Activated naive CD4-positive, alpha-beta T cell treated with anti-CD3 and anti-CD28 coated beads, Interleukin-2, amount 50 U/mL, for 72 hours (primary cell): ENCODE measurements at places on chromosomes 11 and 22. TPM values are rescaled to one million over a fixed set of nuclear protein-coding genes. Genes with fewer than 3 reads are reported as not detected.

FOLR1 gene
- total RNA-seq: not detected

- DNase-seq: no peak
Observed at GRCh38 chr22:17913801-17914347, 110.5 kb downstream of the MICAL3 start.

NFAM1 gene
- total RNA-seq: 0.54 TPM

- no peak for DNase-seq
Observed at GRCh38 chr11:14261066-14261465, 97.9 kb downstream of the RRAS2 start.

GRCh38 chr22:37887584-37888378 lies 18.3 kb upstream of the MICALL1 start:
- no peak for DNase-seq

GRCh38 chr11:2927121-2927800 lies 2.0 kb downstream of the PHLDA2 start:
- no peak for DNase-seq

DNA sequence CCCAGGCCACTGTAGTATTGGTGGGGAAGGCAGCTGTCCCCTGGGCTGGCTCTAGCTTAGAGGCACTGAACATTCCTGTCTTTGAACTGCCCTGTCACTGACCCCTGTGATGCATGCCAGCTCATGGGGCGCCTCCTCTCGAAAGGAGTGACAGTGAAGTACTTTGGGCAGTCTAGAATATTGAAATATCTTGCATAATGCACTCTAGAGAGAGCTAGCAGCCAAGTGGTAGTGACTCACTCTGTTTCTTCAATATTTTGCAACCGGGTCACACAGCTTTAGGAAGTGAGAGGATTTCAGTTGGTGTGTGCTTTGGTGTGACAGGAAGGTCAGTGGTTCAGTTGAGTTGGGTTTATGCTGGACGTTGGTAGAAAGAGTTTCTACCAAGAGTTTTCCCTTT lies 35.5 kb upstream of the ST14 start:
- no peak for DNase-seq

GRCh38 chr11:101061606-101062005 lies 68.0 kb downstream of the PGR start:
- DNase-seq: no peak

SYT13 gene
- total RNA-seq: not detected

GRCh38 chr11:65493367-65494176 lies 5.3 kb upstream of the MALAT1 start:
- DNase-seq: no peak

- peak; percentile 85 for DNase-seq
Observed at GRCh38 chr22:37242395-37242918, 1.6 kb downstream of the RAC2 start.

GRCh38 chr11:10486161-10486840 lies 31.2 kb downstream of the AMPD3 start:
- DNase-seq: no peak

PHETA2 gene
- total RNA-seq: 2.1 TPM

MPZL2 gene
- 39.4 TPM for total RNA-seq

- DNase-seq: peak; percentile 80
Observed at GRCh38 chr11:2268729-2269600, 1.4 kb downstream of the ASCL2 start.

DNA sequence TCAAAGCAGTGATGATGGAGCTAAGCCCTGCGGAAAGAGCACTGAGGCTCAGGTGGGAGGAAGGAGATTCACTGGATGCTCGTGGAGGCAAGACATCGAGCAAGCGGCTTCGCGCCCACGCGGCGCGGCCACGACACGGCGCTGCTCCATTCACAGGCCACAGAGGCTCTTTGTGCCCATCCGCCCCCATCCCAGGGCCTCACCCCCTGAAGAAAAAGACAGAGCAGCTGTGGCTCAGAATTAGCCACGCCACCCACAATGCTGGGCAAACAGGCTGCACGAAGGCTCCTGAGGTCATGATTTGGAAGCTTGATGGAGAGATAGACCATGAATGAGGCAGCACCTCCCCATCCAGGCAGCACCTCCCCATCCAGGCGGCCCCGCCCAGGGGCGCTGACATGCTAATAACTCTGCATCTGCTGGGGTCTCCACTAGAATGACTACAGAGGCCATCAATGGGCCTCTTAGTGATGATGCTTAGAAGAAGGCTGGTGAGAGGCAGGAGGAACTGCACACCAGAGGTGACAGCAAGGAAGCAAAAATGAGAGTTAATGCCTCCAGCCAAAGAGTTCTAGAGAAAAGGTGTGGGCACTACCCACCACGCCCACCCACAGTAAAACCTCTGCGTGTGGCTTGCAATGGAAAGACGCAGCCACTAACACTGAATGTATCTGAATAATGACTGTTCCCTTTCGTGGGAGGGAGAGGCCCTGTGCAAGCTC lies 43.5 kb downstream of the MYH9 start:
- no peak for DNase-seq

DNA sequence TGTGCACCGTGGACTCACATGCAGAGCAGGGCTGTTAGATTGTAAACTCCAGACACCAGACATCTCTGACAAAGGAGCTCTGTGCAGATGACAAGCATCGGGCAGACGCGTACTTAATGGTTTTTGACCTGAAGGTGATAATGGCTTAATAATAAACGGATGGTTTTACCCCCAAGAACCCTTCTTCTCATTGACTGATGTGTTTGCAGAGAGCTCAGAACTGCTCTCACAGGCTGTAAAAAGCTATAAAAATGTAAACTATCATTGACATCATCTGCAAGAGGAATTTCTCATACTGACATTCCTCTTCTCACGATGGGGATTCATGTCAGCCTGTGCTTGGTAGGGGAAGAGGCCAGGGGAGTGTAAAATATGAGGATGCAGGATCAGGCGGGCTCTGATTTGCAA lies 8.6 kb upstream of the ARHGAP8 start:
- DNase-seq: no peak

- no peak for DNase-seq
Observed at GRCh38 chr11:122937983-122938382, 43.7 kb downstream of the BSX start.

COPB1 gene
- total RNA-seq: 90.5 TPM

GRCh38 chr11:106988151-106989077 lies 29.9 kb downstream of the GUCY1A2 start:
- no peak for DNase-seq

GRCh38 chr11:2995031-2995561 lies 3.0 kb upstream of the NAP1L4 start:
- no peak for DNase-seq

DNA sequence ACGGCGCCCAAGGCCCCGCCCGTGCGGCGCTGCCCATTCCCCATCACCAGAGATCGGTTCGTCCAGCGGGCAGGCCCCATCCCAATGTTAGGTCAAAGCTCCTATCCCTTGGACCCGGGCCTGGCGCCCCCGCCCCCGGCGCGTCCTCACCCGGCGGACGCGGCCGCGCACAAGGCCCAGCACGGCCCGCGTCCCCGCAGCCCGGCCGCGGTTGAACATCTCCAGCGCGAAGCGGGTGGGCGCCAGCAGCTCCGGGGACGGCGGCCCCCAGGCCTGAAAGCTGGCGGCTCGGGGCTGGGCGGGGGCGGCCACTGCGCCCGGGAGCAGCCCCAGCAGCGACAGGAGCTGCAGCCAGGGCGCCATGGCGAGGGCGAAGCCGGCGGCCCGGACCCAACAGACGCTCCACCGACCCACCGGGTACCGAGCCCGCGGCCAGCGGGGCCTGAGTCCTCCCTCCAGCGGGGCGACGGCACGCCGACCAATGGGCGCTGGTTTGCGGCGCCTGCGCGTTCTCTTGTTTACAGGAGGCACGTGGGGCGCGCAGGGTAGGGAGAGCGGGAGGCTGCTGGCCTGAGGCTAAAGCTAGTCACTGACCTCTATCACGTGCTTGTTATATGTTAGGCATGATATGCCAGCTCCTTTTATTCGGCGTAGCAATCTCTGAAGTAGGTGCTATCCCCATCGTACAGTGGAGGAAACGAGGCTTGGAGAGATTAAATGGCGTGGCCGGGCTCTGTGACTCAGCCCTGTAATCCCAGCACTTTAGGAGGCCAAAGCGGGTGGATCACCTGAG lies at the start of gene CTSF:
Gene CTSF (minus strand): TSS at position 483 of the 793 bp plus-strand sequence. CDS start 120 bp downstream, at position 363.
- DNase-seq: peak; percentile 84

GRCh38 chr22:44217346-44217745 lies 36.6 kb downstream of the PARVG start:
- no peak for DNase-seq

AQP11 gene
- 0.09 TPM for total RNA-seq

DNA sequence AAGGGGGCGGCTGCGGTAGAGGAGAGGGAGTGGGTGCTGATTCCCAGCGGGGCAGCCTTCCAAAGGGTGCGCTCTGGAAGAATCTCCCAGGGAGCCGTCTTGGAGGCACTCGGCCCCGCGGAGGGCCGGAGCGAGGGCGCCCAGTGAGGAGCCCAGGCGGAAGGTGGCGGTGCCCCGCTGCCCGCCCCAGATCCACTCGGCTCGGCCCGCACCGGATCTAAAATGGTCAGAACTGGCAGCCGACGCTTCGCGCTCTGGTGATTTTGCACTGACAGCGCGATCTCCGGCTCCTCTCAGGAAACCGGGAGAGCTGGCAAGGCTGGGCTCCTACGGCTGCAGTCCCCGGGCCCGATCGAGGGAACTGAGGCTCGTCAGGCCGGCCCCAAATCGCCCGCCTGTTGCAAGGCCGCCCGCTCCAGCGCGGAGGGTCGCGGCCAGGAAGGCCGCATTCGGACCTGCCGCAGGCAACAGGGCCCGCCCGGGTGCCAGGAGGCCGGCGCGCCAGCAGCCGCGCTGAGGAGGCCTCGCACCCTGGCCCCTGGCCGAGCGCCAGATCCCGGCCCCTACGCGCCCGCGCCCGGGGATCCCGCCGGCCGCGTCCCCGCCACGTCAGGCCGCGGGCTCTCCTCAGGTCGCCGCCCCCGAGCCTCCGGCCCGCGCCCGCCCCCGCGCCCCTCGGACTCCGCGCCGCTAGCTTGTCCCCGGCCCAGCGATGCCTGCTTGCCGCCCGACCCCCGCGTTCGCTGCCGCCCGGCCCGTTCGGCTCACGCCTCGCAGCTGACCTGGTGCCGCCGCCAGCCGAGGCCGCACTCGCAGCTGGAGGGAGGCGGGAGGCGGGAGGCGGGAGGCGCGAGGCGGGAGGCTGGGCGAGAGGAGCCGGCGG lies at the start of gene KLHL22:
Gene KLHL22 (minus strand): TSS at position 818 of the 883 bp plus-strand sequence. CDS start 6,584 bp downstream, outside the sequence.
- DNase-seq: peak; percentile 41

- no peak for DNase-seq
Observed at GRCh38 chr11:26018336-26018735, 313.6 kb upstream of the ANO3 start.

- no peak for DNase-seq
Observed at GRCh38 chr11:79942646-79943045, 501.8 kb upstream of the TENM4 start.

DNA sequence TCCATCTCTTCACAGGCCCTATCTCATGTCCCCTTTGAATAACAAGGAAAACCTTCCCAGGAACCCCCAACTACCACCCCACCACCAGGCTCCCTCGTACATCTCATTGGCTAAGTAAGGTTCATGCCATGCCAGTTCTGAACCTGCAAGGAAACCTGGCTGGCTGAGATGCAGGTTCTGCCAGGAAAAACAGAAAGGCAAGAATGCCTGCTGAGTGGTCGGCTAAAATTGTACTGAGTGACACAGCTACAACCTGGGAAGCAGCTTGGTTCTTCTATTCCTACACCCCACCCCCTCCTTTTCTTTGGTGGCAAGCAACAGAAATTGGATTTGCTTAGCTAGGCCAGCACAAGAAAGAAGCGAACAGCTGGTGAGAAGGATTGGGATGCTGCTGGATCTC lies 36.1 kb upstream of the TSPAN18 start:
- DNase-seq: no peak

TEX54 gene
- total RNA-seq: not detected

GRCh38 chr11:87144252-87144651 lies 106.5 kb downstream of the TMEM135 start:
- no peak for DNase-seq

DNA sequence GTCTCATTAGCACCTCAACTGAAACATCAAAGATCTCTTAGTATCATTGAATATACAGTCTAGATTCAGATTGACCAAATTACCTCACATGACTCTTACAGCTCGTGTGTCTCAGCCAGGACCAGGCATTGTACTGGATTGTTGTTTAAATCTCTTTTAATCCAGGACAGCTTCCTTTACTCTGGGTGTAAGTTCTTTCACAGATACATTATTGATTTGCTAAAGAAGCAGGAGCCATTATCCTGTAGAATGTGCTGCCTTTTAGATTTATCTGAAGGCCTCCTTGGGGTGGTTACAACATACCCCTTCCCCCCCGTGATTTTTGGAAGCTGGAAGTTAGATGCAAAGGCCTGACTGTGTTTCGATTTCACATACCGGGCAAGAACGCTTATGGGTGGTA lies 4.2 kb downstream of the MCM5 start:
- no peak for DNase-seq

ANO1 gene
- 0.33 TPM for total RNA-seq

ARHGAP8 gene
- total RNA-seq: 6.5 TPM

DNA sequence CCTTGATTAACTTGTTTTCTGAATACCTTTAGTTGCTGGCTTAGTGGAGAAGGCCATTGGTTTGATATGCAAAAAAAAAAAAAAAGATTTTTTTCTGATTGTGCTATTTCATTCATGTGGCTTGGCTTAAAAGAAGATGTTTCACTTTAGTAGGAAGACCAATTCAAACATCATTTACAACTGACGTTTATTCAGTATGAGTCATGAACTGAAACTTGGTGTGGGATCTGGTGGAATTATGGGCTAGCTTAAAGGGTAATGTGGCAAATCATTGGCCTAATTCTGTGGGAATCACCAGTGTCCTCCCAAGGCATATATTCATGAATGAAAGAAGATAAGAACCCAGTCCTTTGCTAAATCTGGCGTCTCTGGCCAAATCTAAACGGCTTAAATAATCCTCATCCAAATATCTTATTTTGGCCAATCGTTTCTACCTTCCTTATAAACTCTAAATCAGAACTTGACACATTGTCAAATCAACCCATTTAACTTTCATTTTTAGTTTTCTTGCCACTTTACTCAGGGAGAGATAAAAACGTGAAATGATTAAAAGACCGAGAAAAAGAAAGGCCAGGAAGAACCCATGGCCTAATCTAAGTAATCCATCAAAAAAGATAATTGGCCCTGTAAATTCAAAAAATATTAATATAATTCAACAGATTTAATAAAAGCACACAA lies 77.0 kb downstream of the DDIAS start:
- no peak for DNase-seq

YWHAH gene
- total RNA-seq: 143 TPM

GRCh38 chr11:1487851-1488574 lies 1.4 kb upstream of the MOB2 start:
- DNase-seq: no peak

DNA sequence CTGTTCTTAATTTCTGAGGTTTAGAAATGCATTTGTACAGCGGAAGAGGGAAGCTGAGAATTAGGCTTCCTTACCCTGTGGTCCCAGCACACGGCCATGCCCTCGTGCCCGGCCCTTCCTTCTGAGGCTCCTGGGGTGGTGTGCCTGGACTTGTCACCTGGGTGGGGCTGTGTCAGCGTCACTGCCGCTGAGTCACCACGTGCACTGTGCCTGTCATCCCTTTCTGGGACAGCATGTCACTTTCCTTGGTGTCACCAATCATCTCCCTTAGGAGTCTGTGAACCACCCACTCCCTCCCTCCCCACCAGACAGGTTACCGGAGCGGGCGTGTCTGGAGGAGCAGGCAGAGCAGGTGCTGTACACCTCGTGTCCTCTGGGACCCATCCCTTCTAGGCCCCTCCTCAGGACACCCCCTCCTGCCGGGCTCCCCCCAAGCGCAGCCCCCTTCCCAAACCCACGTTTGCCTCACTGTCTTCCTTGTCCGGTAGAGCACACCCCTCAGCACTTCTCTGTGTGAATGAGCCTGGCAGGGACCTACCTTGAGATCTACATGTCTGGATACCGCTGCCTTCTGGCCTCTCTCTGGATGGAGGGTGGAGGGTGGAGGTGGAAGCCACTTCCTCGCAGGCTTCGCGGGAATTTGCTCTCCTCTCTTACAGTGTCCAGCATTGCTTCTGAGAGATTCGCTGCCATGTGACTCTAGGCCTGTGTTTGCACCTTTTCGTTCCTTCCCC lies 367.6 kb downstream of the TBC1D22A start:
- DNase-seq: no peak
